ENCODE measurements at places on chromosomes 3 and 15.

GRCh38 chr15:43316971-43317346 is 13.4 kb downstream of the LCMT2 start:
- no peak for DNase-seq

GRCh38 chr3:37639922-37640321 is 221.8 kb upstream of the CTDSPL start:
- no peak for DNase-seq

DNA sequence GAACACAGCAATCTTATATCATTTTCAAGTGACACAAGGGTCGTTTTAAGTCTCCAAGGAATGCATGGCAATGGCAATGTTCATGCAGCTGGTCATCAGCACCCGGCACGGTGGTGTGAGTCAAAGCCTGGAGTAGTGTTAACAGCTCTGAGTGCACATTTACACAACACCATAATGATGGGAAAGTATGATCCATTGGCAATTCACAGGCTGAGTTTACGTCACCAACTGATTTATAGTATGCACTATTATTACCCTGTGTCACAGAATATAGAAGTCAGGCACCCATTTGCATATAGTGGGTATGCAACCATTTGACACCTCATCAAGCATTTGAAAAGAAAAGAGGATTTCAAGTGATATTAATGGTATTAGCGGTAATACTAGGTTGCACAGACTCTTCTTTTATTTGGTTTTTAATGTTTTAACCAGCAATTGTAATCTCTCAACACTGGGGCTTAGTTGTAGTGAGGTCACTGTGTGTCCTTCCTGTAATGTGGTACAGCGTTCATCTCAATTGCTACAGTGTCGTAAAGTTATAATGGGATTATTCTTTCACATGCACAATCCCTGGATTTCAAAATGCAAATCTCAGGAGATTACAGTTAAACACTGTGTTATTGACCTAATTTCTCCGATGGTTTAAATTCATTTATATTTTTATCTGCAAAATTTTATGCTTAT is 113.8 kb downstream of the C3orf38 start:
- no peak for DNase-seq

DNA sequence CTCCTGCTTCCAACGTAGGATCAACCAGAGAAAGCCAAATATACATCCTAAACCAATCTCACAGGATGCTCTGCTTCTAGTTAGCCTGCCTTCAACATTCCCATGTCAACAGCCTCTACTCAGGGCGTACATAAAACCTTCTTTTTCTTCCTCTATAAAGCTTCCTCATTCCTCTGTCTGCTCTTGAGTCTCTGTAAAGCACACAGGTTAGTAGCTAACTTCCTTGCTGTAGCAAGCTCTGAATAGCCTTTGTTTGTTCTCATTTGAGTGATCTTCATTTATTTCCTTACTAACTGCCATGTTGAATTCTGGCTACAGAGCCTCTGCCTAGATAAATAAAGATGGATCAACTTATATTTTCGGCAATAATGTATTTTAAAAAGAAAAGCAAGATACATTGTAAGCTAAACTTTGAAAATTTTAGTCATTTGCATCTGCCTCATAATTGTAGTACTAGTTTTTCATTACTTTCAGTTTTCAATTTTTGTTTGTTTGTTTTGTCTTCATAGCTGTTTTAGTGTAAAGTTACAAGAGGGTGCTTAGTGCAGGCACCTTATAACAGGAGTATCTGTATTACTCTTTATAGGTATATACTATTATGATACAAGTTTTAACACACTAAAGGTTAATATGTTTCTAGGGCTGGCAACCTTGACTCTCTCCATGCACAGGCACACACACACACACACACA is 498.2 kb downstream of the PYDC2 start:
- DNase-seq, result no peak

GRCh38 chr3:60000311-60001105 is 950.7 kb upstream of the CFAP20DC start:
- no peak for DNase-seq

- no peak for DNase-seq
These were observed 59.6 kb upstream of the NEDD4 start for GRCh38 chr15:56053046-56053400.

DNA sequence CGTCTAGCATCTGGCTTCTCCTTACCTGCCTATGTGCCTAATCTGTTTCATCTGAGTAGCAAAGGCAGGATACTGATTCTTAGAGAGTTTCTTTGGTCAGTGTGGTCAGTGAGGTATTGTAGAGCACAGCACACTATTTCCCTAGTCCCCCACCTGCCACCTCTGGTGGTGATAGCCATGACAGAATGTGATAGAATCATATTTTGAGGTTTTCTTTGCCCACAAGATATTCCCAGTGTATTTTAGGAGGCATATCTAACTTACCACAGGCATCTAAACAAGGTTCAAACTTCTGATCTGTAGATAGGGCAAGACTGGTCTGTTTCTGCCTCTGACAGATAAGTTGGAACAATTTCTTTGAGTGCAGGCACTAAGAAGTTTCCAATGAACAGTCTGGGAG is 188.0 kb downstream of the SOX2 start:
- DNase-seq, result no peak

DNA sequence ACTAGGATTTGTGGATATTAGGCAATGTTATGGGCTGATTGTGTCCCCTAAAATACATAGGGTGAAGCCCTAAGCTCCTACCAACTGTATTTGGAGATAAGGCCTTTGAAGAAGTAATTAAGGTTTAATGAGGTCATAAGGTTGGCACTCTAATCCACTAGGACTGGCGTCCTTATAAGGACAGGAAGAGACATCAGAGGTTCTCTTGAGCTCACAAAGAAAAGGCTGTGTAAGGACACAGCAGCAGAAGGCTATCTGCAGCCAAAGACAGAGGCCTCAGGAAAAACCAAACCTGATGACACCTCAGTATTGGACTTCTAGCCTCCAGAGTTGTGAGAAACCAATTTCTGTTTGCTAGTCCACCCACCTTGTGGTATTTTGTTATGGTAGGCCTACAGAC is 416.7 kb downstream of the ZBTB20 start:
- DNase-seq, result no peak

- no peak for DNase-seq
These were observed 72.3 kb upstream of the THBS1 start for GRCh38 chr15:39508536-39508935.

DNA sequence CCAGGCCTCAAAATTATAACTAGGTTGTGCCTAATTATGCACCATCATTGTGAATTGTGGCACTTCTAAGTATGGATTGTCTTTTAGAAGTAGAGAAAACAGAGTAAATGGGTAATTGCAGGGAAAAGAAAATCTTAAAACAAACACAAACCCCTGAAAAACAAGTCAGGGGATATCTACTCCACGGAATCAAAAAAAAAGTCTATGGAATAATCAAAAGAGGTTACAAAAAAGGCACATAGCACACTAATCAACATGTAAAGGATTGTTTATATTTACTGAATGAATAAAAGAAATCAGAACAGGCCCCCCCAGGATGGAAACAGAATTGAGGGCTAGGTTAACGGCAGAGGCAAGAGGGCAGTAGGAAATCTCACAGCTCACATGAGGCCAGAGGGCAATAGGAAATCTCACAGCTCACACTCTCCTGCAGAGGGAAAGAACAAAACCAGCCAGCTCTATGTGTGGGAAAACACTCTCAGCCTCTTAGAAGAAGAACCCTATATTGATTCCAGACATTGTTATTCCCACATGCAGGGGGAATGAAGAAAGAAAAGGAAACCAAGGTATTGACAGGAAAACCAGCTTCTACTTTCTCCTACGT is 72.7 kb upstream of the FNDC3B start:
- no peak for DNase-seq

DNA sequence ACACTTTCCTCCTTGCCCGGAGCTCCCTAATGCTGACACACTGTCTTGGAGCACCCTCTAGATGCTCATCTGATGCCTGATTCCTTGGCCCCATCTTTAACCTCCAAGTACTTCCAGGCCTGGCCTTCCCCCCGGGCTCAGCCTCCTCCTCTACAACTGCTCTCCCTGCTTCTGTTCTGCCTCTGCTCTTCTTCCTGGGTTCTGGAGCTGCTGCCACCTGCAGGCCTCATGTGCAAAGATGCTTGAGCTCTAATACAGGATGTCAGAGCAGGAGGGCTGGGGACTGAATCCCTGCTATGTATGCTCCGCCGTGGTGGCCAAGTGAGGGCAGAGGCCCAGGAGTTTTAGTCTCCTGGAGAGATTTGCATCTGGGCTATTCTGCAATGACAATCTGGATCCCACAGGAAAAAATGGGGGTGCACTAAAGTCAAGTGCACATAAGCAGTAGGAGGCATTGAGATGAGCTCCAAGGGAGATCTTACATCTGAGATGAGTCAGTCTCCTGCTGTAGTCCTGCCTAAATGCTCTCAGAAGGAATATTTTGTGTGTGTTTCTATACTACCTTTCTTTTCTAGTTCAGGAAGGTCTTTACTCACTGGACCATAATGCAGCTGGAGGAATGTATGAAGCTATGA is 296.3 kb downstream of the UACA start:
- DNase-seq, result peak; percentile 75

DNA sequence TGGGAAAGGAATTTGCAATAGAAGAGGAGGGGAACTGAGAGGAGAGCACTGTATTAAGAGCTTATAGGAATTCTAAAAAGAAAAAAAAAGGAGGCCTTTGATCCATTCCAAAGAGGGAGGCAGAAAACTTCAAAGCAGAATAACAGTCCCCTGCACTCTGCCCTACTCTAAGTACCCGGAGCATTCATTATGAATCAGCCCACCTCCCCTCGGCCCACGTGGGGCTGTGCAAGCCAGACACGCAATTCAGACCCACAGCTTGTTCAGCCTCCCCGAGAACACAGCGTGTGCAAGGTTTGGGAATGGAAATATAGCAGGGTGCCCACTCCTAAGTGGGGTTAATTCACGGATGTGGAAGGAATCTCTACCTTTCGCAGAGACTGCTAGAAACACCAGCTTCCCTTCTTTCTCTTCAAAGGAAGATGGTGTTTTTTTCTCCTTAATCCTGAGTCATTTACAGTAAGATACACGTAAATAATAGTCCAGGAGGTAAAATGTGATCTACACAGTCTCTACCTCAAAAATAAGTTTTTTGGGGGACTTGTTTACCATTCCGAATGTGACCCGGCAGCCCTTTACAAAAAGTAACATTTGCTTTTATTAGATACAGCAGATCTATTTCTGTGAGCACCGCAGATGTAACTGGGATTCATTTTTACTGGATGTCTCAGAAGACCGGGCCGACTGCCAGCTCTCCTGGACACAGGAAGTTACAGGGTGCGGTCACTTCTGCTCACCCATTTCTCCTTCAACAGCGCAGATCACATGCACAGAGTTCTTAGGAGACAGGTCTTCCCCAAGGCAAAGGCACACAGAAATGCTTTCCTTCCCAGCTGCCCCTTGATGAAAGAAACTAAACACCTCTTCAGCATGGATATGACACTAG is 768.5 kb upstream of the CFAP20DC start:
- DNase-seq, result no peak

DNA sequence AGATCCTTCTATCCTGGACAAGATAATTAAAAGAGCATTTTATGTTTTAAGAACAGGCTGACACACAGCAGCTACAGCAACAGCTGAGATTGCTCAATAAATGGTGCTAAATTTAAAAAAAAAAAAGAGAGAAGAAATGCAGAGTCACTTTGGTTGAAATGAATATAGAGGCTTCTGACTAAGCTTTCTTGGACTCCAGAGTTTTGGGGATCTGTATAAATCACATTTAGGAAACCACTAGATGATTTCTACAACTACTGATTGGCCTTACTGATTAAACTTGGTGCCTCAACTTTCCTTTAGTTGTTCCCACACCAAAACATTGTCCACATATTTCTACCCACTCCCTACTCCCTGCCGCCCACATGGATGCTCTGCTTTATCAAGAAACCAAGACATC is 132.9 kb upstream of the ZBTB20 start:
- DNase-seq, result no peak

DNA sequence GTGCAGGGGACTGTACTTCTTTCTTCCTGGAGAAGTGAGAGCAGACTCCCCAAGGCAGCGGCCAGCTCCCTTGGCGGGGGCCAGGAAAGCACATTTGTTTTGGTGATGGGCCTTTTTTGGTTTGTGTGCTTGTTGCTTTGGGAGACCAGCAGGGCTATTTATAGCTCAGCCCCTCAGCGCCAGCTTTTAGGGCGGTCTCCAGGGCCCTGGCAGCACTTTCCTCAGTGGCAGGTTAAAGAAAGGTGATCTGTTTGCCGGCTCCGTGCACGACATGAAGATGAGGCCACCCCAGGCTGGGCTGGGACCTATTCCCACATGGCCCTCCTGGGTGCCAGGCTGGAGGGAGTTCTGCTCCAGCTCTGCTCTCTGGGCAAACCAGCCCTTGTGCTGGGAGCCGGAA is 21.8 kb downstream of the SLC6A11 start:
- no peak for DNase-seq

- DNase-seq, result no peak
These were observed 430.0 kb downstream of the SHQ1 start for GRCh38 chr3:72418244-72418643.

DNA sequence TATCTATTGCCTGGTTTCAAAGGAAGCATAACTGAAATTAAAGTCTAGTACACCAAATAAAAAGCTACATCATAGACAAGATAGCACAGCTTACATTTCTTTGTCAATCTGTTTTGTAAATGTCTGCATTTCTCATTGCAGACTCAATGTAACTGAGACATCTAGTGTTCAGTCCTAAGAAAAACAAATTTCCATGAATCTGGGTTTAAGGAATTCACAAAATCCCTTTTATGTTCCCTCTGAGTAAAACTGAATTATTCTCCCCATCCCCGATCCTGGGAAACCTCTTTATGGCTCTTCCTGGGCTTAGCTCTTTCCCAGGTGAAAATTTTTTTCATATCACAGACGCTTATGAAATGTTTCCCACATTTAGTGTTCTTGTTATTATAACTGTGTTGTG is 21.6 kb upstream of the RASA2 start:
- DNase-seq, result no peak

DNA sequence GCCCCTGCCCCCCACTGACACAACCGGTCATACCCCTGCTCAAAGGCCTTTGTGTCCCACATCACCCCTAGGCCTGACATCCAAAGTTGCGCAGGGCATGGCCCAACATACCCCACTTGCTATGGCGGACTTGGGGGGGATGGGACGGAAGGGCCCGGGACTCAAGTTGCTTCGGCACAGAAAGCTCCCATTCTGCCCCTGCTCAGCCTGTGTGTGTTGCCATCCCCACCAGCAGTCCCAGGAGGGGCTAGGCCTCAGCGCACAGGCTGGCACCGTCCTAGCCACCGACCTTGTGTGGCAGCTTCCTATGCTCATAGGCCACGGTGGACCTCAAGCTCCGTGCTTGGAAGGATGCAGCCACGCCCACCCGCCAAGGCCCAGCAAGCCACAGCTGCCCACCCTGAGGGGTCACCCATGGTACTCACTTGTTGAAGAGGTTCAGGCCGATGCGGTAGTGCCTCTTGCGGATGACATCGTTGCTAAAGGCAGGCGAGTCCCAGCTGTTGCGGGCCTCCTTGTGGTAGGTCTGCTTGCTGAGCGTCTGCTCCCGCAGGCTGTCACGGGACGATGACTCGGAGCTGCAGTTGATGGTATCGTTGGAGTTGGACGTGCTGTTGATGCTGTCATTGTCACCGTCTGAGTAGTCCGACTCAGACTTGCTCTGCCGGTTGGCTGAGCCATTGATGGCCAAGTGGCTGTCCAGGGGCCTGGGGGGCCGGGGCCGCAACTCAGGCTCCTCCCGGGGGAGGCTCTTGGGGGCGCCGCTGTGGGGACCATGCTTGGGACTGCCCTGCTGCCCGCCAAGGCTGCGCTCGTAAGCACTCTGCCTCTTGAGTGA is 93.9 kb upstream of the RPL32 start:
- no peak for DNase-seq

Measured in activated CD8-positive, alpha-beta T cell treated with anti-CD3 and anti-CD28 coated beads, Interleukin-2, amount 10 ng/mL, durations not matched to agents 7 days and 5 days (primary cell).